ENCODE measurements at places on chromosomes 16 and 17.
A peak's percentile ranks its signal among the peaks of the same experiment; 100 is the strongest.

DNA sequence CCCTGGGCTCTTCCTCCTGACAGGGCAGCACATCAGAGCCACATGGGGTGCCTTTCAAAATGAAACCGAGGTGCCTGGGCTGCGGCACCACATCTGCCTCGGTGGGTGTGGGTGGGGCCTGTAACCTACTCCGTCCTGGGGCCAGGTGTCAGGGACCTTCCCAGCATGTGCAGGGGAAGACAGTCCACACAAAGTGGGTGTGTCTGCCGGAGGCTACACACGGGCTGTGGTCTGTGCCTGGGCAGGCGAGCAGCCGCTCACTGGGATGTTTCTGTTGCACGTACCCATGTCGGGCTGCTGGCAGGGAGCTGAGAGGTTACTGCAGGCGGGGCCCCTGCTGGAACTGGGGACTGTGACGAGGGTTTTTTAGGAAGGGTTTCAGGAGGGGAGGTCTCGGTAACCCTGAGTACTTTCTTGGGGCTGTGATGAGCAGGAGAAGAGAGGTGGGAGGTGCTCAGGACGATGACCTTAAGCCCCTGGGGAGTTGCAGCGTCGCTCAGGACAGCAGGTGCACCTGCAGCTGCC lies 351.2 kb downstream of the SEC14L1 start:
- no peak for DNase-seq

GRCh38 chr16:31025339-31025738 lies 8.0 kb upstream of the STX4 start:
- peak; percentile 74 for DNase-seq

DNA sequence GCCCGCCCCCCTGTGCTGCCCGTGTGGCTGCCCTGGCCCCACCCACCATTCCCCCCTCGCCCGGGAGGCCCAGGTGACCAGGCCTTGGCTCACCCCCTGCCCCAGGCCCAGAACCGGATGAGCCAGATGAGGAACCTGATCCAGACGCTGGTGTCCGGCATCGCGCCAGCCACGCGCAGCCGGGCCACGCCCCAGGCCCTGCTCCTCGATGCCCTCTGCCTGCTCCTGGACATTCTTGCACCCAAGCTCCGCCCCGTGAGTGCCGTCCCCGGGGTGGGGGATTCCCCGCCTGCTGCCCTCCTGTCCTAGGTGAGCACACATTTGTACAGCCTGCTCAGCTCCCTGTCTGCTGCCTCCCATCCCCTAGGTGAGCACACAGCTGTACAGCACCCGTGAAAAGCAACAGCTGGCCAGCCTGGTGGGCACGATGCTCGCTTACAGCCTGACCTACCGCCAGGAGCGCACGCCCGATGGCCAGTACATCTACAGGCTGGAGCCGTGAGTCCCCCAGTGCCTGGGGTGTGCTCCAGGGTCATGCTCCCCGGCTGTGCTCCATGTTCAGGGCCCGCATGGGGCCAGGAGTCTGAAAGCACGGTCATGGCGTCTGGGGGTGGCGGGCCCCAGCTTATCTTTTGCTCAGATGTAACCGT lies 4.8 kb downstream of the GNG13 start:
- DNase-seq = no peak

- no peak for DNase-seq
These were observed 21.5 kb upstream of the COL1A1 start for GRCh38 chr17:50222922-50223321.

DNA sequence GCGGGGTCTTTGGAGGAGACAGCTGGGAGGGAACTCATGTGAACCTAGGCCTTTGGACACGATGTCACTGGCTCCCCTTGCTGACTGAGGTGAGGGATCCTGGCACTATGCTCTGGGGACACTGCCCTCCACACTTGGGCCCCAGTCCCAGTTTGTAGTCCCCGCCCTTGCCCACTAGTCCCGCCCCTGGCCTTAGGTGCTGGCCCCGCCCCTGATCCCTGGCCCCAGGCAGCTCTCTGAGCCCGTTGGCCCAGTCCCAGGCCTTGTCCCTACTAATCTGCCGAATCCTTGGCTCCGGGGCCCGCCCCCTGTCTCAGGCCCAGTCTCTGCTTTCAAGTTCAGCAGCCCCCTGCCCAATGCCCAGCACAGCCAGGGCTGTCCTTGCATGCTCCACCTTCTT lies 61.0 kb downstream of the SMPD3 start:
- no peak for DNase-seq

DNA sequence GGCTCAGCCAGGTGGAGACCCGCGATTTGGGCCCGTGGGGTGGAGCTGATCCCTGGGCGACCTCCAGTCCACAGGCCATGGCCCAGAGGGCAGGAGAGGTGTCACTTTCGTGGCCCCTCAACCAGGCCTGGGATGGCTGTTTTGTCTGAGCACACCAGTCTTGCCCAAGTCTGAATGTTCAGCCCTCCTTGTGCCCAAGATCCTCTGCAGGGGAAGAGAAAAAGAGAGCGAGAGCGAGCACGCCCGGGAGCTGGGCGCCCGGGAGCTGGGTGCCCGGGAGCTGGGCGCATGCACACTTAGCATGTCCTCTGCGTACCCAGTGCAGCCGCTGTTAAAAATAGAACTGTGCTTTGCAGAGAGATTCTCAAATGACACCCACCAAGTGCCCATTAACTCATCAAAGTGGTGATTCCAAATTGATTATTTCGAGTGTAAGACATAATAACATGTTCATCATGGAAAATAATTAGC lies 403.3 kb upstream of the TNRC6C start:
- no peak for DNase-seq

- DNase-seq = peak; percentile 48
These were observed 680 bp downstream of the SKA2 start for GRCh38 chr17:59154292-59154720.

DNA sequence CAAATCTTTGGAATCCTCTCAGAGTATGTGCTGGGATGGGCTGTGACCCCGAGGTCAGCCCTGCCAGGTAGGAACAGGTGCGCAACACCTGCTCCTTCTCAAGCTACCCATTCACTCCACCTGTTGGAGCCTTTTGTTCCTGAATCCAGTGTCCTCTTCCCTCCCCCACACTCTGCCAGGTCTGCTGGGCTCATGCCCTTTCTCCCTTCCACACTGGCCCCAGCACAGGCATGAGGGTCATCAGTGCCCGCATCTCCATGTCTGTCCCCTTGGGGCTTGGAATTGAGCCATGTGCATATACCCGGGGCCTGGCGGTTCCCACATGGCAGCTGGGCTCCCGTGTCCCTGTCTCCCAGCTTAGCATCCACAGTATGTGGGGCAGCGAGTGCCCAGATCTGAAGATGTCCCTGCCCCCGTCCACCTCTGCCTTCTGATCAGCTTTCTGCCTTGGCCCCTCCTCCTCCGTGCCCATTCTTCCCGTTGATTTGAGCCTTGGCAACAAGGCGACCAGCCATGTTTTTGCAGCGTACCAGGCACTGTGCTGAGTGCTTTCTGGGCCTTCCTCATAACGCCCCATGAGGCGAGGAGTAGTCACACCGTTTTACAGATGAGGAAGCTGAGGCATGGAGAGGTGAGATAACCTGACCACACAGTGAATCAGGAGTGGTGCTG lies 102.2 kb downstream of the RAP1GAP2 start:
- DNase-seq = no peak
